Skin of body (tissue), 3 donors: ENCODE measurements at places on chromosomes 11 and 22.

- DNase-seq, result no peak
Observed at GRCh38 chr11:57230791-57231538, 6.1 kb downstream of the APLNR start.

DNA sequence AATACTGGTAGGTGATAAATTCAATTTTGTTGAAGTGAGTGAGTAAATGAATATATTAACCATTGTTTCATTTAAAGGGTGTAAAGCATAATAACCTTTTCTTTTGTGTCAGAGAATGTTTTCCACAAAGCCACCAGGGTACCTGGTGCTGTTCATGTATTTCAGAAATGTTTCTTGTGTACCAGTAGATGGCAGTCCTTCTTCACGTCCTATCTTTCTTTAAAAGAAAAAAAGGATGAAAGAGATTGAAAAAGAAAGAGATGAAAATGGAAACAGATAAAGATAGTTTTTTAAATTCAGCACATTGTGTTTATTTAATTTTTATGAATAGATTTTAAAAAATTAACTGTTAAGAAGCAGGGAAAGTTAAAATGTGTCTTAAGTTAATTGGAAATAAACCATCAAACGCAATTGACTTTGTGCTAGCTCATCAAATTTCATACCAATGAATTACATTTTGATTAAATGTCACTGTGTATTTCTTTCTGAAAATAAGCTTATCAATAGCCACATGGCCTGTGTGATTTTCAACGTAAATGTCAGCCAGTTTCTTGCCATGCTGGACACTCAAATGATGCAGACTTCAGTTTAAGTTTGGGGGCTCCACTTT lies 65.5 kb upstream of the CHORDC1 start:
- DNase-seq, result peak; percentile 0

- DNase-seq, result no peak
Observed at GRCh38 chr22:50129121-50129736, 39.4 kb downstream of the MOV10L1 start.

DNA sequence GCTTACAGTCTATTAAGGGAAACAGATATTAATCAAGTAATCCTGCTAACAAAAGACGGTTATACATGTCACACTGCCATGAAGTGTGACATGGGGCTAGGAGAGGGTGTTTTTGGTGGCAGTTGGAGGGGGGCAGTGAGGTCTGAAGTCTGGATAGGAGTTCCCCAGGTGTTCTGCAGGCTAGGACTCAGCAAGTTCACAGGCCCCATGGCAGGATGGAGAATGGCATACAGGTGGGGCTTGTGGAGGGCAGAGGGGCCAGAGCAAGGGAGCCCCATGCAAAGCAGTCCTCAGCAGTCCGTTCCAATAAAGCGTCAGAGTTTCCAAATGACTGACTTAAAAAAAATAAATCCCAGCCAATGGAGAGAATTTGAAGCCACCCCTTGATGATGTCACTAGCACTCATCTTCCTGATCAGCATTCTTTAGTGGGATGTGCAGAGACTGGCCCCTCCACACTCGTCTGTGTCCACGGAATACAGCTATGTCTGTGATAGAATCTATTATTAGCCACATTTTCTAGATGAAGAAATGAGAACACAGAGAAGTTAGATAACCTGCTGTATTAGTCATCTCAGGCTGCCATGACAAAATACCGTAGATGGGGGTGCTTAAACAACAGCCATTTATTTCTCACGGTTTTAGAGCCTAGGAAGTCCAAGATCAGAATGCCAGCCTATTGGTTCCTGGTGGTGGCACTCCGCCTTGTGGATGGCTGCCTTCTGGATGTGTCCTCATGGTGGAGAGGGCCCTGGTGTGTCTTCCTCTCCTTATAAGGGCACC lies 32.6 kb downstream of the PRDM11 start:
- no peak for DNase-seq

- no peak for DNase-seq
Observed at GRCh38 chr11:91871791-91872190, 352.8 kb upstream of the FAT3 start.
